GM13977 (cell line): ENCODE measurements at places on chromosomes 16 and 17.
A peak's percentile ranks its signal among the peaks of the same experiment; 100 is the strongest.

DNA sequence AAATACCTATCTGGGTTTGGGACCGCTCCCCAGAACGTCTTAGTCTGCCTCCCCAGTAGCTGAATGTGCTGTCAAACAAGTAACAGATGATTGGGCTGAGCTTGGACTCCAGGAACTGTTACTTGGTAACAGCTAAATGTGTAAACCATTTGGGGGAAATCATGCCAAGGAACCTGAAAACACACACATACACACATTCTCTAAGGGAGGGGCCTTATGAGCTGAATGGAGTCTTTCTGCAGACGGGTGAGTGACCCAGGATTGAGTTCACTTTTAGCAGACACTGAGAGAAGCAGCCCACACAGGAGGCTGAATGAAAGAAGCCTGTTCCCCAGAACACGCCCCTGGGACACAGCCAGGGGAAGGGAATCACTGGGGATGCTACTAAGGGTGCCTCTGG, 1.6 kb downstream of the ACLY start:
- no peak for DNase-seq

DNA sequence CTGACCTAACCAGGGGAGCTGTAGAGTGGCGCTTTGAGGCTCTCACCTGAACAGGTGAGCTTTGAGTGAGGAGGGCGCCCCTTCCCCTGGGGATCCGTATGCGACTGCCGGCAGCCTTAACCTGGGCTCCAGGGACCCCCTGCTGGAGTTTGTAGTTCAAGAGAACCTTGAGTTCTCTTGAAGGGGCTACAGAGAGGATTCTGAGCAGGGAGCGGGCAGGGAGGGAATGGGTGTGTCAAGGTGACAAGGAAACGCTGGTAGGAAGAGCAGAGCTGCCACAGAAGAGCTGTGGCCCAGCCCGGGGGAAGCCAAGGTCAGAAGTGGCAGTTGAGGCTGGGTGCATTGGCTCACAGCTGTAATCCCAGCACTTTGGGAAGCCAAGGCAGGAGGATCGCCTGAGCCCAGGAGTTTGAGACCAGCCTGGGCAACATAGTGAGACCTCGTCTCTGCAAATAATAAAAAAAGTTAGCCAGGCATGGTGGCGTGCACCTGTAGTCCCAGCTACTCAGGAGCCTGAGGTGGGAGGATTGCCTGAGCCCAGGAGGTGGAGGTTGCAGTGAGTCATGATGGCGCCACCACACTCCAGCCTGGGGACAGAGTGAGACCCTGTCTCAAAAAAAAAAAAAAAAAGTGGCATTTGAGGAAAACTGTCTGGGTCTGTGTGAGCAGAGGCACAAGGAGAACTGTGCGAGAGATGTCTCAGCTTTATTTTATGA, 1.2 kb downstream of the LLGL2 start:
- DNase-seq: no peak

DNA sequence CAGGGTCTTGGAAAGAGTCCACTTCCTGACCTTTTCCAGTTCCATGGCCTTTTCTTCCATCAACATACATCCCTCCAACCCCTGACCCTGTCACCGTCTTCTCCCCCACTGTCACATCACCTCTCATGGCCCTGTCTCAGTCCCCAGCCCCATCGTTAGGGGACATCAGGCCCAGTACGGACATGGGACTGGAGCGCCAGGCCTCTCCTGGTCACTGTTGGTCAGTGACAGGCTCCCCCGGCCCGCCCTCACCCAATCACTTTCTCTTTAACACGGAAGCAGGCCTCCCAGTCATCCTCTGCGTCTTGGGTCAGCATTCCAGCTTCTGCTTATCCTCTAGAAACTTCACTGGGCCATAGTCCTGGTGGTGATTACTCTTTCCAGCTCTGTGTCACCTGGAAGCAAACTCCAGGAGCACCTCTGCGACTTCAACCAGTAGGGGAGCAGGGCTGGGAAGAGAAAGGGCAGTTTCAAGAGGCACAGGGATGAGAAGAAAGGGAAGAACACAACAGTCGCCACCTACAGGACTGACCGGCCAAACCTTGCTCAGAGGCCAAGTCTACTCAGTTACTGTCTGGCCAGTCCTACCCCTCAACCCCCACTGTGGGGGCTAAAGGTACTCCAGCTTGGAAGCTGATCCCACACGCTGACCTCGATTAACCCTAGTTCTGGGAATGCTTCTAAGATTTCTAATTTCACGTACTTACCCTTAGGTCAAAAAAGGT, 15.9 kb upstream of the ICAM2 start:
- DNase-seq: no peak

GRCh38 chr17:68198931-68199836, 48.7 kb upstream of the AMZ2 start:
- peak; percentile 54 for DNase-seq

GRCh38 chr16:49937886-49938285, 82.0 kb upstream of the ZNF423 start:
- DNase-seq: no peak

DNA sequence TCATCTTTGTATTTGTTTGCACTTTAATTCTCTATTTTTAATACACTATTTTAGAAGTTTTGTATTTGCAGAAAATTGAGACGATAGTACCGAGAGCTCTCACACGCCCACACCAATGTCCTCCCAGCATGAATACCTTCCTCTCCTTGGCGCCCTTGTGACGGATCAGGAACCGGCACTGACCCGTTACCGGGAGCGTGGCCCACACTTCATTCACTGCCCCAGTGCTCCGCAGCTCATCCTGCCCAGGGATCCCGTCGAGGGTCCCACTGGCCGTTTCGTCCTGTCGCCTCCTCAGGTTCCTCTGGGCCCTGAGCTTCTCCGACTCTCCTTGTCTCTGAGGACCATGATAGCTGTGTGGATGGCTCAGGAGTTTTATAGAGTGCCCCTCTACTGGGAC, 50.6 kb downstream of the KLHDC4 start:
- no peak for DNase-seq

DNA sequence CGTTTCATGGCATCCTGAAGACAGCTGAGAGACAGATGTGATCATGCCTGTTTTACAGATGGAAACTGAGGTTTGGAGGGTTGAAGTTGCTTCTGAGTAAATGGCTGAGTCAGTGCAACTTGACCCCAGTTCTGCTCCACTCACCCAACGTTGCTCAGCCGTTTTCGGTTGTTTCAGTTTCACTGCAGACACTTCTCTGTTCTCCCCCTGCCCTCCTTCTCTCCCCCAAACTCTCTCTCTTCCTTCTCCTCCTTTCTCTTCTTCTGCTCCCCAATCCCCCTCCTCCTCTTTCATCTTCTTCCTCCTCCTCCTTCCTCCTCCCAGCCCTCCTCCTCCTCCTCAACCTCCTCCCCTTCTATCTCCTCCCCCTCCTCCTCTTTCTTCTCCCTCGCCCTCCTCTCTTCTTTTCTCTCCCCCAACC, 9.4 kb upstream of the CEP20 start:
- DNase-seq: peak; percentile 66

DNA sequence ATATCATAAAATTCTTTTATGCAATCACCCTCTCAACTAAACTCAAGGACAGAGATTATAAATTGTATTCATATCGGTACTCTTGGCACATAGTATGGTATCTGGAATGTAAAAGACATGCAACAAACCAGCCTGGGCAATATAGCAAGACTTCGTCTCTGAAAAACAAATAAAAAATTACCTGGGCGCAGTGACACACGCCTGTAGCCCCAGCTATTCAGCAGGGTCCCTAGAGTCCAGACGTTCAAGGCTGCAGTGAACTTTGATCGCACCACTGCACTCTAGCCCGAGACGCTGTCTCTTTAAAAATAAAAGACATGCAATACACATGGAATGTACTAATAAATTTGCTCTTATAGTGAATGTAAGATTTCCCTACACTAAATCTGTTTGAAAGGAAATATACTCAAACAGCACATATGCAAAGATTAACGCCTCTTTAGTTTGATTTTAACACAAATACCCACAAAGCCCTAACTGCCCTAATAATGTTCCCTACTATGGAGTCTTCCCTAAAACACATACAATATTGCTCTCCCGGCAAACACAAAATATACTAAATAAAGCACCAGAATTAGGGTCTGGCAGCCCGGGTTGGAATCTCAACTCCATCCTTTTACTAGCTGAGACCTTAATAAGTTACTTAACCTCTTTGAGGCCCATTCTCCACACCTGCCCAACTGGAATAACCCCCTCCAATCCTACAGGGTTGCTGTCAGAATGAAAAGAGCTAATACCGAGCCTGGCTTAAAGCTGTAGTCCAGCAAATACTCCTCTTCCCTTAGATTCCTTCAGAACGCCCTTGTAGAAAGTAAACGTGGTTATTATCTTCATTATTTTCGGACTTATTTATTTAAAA, 1.2 kb downstream of the ABCA5 start:
- no peak for DNase-seq

DNA sequence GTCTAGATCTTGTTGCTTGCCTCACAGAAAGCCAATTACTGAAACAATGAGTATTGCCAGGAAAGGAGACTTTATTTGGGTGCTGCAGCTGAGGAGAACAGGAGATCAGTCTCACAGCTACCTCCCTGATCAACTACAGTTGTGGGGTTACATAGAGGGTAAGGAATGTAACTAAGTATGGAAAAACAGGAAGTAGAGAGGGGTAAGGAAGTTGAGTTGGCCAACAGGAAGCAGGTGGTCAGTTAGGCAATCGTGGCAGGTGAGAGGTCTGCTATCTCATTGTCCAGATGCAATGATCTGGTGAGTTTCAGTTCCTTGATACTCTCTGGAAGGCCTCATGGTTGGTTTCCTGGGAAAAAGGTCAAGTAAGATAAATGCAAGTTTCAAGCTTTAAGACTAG, 333.1 kb upstream of the GOT2 start:
- no peak for DNase-seq

DNA sequence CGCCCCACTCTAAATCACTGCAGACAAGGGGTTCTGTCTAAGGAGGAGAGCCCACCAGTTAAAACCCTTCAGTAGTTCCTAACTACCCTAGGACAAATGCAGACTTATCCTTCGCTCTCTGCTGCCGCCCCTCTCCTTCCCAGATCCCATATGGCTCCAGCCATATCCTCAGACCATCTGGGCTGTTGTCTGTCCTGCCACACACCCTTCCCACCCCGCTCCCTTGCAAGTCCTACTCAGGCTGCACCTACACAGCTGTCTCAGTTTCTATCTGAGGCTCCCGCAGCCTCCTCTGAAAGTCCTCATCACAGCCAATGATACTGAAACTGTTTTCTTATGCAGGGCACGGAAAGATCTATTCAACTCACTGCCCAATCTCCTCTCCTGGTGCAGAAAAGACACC, 720 bp upstream of the BCKDK start:
- peak; percentile 79 for DNase-seq

GRCh38 chr17:68205808-68206720, 41.8 kb upstream of the AMZ2 start:
- DNase-seq: peak; percentile 73

- DNase-seq: peak; percentile 87
These were observed 45.8 kb upstream of the PVALEF start for GRCh38 chr17:81119223-81120148.

GRCh38 chr16:66278604-66279262, 87.8 kb upstream of the CDH5 start:
- DNase-seq: no peak

DNA sequence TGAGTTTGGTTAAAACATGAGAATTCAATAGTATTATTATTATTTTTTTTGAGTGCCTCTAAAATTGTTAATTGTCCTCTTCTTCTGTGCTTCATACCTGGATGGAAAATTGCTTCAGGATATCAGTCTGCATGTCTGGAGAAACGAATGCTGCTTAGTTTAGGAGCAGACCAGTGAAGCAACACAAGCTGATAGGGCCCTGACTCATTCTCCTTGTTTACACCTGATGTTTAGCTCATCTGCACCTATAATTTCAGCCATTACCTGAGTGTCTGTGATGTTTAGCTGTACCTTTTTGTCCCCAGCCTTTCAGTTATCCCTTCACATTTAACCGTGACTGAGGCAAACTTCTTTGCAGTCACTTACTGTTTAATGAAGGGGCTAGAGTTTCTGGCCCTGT, 14.8 kb downstream of the SNTB2 start:
- DNase-seq: no peak

DNA sequence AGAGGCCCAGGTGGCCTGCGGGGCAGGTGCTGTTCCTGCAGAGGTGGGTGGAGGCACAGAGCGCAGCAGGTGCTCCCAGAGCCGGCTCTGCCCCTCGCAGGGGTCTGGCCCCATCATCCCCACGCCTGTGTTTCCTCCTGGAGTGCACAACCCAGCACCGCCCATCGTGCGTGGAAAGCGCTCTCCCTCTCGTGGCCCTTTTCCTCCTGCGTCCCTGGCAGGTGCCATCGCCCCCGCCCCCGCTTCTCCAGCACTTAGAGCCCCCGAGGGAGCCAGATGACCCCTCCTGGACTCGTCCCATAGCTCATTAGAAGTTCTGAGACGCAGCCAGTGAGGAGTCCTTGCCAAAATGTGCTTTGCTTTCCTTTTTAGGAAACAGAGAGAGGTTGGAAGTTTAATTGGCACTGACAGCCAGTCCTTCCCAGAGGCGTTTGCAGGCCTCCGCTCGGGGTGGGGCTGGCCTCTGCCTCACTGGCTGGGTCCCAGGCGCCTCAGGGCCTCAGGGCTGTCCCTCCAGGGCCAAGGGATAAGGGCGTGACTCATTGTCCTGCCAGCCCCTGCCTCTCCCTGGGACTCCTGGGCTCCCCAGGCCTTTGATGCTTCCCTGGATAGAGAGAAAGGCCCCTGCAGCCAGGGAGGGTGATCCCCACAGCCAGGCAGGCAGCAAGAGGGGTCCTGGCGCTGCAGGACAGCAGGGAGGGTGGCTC, 32.2 kb upstream of the CHMP6 start:
- no peak for DNase-seq

- peak; percentile 68 for DNase-seq
These were observed at the start of gene ARHGDIA for GRCh38 chr17:81870981-81871386. Gene ARHGDIA, minus strand, starts transcription at chr17:81871337. Its CDS starts 1,407 bp downstream, at chr17:81869930.

DNA sequence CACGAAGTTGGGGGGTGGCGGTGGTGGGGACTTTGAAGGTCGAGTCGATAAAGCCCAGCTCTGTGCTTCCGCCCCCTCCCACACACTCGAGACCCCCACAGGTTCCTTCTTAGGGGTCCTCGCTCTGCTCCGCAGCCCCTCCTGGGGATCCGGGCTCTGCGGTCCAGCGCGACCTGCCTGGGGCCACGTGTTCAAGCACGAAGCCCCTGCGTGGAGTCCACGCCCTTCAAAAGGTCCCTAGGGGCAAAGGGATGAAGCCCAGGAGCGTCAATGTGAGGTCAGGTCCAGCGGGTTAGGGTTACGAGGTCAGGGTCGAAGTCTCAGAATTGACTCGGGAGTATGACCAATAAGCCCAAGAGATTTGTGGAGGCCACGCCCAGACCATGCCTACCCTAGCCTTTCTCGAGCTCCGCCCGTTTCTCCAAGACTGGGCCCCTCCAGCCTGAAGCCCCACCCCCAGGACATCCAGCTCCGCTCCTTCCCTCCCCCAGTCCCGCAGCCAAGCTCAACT, 786 bp upstream of the CACNA1G start:
- peak; percentile 76 for DNase-seq

DNA sequence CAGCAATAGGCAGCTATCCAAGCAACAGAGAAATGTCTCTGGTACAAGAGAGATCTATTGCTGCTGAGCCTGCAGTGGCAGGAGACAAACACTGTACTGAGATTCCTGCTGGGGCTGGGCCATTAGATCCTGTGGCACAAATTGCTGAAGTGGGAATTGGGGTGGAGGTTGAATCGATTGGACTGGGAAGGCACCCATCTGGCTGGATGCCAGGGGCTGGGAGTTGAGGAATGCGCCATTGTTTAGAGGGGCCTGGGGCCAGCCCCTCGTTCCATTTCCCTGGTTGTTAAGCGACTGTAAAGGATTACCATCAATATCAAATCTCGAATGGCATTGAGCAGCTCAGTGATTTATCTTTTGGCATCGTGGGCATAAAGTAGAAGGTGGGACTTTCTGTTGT, 54.1 kb upstream of the ARL4D start:
- DNase-seq: no peak

- DNase-seq: no peak
These were observed 289.2 kb upstream of the FOXF1 start for GRCh38 chr16:86221085-86221484.
